ENCODE measurements at places on chromosomes 7 and 10. TPM values are rescaled to one million over a fixed set of nuclear protein-coding genes. Genes with fewer than 3 reads are reported as not detected.
A peak's percentile ranks its signal among the peaks of the same experiment; 100 is the strongest.

The CYP3A4 gene
- total RNA-seq = 3.8 TPM

The PILRA gene
- total RNA-seq = 4.4 TPM

The GPR15LG gene
- 19.1 TPM for total RNA-seq

DNA sequence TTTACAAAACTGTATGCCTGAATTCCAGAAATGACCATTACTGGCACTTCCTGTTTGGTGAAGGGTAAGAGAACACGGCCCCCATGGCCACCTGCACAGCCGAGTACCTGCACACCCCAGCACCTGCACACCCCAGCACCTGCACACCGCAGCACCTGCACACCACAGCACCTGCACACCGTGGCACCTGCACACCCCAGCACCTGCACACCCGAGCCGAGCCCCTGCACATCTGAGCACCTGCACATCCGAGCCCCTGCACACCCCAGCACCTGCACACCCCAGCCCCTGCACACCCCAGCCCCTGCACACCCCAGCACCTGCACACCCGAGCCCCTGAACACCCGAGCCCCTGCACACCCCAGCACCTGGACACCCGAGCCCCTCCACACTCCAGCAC, 243.5 kb downstream of the DNAJB6 start:
- DNase-seq = no peak

GRCh38 chr10:121559326-121560026, 38.8 kb downstream of the FGFR2 start:
- DNase-seq = peak; percentile 63

All from lower leg skin (tissue), 4 donors.